ENCODE measurements at places on chromosomes 16 and 17.

DNA sequence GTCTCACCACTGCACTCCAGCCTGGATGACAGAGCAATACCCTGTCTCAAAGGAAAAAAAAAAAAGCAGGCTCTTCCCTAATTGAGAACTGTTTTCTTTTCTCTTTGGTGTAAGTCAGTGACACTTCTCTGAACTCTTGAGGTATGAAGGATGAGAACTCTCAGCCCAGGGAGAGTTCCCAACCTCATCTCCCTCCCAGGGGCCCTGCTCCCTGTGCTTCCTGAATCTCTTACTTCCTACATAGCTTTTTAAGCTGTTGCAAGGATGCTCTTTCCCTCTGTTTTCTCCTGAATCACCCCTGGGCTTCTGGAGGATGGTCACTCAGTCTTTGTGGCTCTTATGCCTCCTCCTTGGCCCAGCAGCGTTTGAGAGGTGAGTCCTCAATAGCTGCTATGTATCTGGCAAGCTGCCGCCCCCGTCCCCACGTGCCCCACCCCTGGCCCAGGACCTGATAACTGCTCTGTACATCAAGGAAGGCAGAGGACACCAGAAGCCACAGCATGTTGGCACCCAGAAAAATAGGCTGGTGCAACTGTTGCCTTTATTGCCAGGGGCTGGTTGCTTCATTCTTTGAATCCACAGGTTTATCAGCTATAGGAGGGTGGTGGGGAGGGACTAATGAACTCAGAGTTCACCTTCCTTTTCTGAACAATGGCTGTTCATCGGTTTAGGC lies 24.0 kb downstream of the IGF2BP1 start:
- DNase-seq, result no peak

DNA sequence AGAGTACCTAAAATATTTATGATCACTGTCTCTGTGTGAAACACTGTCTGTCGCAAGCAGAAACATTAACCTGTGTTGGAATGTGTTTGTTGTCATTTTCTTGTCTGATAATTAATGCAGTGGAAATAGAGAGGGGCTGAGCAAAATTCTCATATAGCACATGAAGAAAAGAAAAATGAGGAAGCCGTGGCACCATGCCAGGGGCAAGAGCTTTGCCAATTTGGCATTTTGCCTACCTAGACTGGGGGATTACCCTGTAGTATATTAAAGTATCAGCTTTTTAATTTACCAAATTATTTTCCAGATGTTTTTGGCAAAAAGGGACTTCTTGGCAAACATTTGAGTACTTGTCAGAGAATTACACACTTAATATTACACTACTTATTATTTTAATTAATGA lies 1326.6 kb upstream of the GOT2 start:
- DNase-seq, result no peak

- no peak for DNase-seq
Measured at GRCh38 chr16:77637940-77638339, 84.4 kb upstream of the NUDT7 start.

- no peak for DNase-seq
Measured at GRCh38 chr16:1194665-1195392, 30.2 kb downstream of the TPSG1 start.

DNA sequence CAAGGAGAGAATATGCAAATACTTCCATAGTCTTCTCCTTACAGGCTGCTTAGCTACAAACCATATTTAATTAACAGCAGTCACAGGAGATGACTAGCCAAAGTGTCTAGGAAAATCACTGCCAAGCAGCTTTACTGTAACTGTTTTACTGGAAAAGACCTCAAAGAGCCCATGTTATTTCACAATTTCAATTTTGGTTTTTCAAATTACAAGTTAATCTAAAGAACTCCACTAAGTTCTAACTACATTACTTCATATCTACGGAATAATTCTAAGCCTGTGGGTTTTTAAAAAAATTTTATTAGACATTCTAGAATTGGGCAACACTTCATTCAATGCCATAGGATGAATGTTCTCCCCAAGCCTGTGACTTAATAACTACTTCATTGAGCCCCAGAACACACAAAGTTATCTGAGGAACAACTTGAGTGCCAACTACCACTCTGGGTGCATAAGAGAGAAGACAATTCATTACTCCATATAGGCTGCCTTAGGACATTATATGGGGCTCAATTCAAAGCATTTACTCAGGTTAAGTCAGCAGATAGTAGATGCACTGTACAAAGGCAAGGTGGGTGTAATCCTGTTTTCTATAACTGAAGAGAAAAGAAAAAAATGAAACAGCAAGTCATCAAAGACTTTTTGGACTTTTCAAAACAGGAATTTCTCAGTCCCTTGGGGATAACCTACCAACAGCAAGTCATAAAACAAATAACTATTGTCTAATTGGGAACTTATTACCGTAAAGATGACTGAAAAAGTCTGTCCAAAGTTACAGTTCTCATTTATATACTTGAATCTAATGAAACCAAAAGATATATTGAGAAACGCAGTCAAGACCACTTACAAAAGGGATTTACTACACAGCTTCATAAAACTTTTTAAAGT lies 33.0 kb downstream of the STAT3 start:
- no peak for DNase-seq

DNA sequence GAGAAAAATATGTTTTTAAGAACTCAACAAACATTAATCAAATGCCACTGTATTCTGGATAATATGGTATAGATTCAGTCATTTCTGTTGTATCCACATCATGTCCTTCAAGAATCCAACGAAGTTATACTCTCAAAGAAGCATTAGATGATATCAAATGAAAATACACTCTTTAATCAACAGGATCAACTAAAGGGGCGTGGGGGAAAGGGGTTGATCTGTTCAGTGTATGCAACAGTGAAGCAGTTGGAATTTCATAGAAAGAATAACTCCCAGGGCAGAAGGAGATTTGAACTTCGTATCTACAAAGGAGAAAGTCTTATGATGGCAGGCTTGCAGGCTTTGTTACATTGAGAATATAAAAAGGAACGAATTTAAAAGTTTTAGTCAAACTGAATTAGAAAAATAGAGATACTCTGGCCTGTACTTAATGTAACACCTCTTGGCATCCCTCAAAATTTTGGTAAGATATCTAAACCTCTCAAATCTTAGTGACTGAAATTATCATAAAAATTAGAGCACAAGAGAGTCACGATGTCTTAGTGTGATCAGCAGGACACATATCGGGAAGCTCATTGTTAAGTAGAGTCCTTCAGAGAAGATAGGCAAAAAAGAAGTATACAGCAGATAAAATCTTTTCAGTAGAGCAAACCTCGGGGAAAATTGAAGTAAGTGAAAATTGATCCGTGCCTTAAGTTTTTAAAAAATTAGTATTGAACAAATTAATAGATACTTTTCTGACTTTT lies 431.4 kb downstream of the KCNJ18 start:
- DNase-seq, result no peak

- DNase-seq, result no peak
Measured at GRCh38 chr17:76775021-76775600, 37.2 kb downstream of the MFSD11 start.

DNA sequence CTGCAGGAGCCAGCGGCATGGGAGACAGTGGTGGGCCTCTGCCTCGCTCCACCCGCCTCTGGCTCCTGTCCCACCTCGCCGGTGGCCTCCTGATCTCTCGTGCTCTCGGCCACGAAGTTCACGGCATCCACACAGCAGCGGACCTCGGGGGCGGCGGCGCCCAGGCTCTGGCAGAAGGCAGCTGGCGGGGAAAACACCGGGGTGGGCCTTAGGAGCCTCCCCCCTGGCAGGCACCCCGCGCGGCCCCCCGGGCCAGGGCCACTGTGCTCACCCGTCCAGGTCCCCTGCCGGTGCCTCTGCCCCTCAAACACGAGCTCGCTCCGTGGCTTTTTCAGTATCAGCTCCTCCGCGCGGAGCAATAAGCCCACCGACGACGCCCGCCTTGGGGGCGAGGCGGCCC lies 409 bp upstream of the C17orf107 start:
- DNase-seq, result no peak

- no peak for DNase-seq
Measured at GRCh38 chr16:74461826-74462225, 40.5 kb upstream of the CLEC18B start.

DNA sequence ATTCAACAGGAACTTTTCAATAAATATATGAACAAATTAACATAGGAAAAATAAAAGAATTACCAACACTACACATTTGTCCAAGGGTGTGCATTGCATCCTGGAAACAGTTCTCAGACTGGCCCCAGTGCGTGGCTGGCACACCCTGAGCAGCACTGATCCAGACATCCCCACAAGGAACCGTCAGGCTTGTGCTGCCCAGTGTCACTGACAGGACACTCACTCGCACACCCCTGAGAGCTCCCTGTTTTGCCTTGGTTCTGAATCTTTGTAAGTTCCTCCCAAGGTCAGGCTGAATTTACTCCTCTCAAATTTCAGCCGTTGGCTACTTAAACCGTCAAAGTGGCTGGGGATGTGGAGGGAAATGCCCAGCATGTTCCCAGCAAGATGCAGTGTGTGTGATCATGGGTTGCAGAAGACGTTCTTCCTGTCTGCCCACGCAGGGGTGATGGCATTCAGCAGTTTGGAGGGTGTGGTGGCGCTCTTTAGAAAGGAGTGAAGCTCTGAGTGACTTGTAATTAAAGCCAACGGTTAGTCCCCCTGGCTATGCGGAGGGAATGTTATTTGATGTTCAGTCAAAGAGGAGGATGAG lies 1.7 kb downstream of the MT2A start:
- DNase-seq, result peak; percentile 80

- DNase-seq, result no peak
Measured at GRCh38 chr16:48499923-48500381, 110.0 kb downstream of the N4BP1 start.

All from activated CD4-positive, alpha-beta T cell treated with anti-CD3 and anti-CD28 coated beads, Interleukin-2, Interleukin-6, amounts not matched to agents 100 ng/mL and 50 ng/mL, durations not matched to agents 16 hours and 8 hours (primary cell).